ENCODE measurements at places on chromosomes 3 and 15.

DNA sequence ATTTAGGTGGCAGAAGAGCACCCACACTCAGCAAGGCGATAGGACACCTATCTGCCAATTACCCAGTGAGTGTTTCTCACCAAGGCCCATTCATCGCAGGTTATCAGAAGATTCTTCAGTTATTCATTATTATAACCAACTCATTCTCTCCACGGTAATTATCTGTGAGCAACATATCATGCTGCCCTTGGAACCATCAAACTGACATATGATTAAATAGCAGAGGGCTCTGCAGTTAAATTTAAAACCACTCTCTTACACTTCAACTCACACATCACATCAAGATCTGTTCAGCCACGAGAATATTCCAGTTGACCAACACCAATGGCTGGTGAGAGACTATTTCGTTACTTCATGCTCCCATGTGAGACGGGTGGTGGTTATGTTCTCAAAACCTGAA is 489.3 kb downstream of the ERC2 start:
- no peak for DNase-seq

- DNase-seq, result no peak
These were observed 21.7 kb upstream of the HACD2 start for GRCh38 chr3:123606527-123606926.

- no peak for DNase-seq
These were observed 405.9 kb downstream of the ROBO1 start for GRCh38 chr3:79361748-79362378.

DNA sequence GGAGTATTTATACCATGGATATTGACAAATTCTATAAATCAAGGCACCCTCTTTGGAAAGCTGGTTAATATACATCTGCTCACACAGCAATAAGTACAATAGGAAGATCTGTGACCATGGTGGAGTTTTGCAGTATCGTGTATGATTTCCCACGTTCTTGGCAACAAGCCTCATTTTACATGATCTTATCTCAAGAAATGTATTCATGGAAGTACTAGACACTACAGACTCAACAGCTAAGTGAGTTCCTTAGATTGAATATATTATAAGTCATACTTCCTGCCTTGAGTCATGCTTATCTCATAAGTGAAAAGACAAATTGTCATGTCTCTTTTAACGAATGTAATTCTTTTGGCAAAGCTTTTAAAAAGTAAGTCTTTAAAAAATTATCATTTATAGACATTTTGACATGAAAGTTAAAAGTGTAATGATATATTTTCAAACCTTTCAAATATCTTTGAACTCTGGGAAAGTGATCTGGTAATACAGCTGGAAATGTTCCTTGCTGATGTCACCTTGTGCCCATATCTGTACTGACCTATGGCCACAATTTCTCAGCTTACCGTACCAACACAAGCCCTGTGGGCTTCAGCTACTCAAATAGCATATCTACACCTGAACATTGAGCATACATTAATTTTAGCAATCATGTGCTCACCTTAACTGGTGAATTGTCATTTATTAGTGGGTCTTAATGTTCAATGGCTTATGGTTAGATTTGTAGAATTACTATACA is 130.3 kb upstream of the TMC3 start:
- no peak for DNase-seq

DNA sequence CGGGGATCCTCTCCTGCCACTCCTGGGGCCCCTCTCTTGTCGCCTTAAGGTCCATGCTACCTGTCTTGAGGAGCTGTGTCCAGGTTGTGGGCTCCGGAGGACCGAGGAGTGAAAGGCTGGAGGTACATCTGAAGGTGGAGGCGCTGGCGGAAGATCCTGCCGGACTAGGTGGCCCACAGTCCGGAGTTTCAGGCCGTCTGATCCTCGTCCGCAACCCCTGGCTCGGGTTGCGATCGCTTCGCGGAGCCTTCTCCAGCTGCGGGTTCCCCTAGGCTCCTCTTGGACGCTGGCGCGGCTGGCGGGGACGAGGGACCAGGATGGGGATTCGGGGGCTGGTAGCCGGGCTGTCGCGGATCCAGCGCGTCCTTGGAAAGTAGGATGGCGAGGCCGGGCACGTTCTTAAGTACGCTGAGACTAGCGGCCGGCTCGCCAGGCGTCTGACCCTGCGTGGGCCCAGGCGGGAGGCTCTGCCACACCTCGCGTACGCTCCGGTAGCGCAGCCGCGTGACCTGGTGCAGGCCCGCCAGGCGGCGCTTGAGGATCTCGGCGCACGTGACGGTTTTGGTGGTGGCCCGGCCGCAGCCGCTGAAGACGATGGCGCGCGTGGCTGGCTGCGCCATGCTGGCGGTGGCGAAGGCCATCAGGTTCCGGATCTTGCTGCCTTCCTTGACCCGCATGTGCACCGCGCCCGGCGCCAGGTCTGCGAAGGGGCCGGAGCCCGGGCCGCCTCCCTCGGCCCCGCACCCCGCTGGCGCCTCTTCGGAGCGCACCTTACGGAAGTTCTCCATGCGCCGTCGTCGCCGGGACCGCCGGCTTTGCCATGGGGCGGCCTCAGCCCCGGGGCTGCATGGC is 550 bp downstream of the RPP25 start:
- no peak for DNase-seq

DNA sequence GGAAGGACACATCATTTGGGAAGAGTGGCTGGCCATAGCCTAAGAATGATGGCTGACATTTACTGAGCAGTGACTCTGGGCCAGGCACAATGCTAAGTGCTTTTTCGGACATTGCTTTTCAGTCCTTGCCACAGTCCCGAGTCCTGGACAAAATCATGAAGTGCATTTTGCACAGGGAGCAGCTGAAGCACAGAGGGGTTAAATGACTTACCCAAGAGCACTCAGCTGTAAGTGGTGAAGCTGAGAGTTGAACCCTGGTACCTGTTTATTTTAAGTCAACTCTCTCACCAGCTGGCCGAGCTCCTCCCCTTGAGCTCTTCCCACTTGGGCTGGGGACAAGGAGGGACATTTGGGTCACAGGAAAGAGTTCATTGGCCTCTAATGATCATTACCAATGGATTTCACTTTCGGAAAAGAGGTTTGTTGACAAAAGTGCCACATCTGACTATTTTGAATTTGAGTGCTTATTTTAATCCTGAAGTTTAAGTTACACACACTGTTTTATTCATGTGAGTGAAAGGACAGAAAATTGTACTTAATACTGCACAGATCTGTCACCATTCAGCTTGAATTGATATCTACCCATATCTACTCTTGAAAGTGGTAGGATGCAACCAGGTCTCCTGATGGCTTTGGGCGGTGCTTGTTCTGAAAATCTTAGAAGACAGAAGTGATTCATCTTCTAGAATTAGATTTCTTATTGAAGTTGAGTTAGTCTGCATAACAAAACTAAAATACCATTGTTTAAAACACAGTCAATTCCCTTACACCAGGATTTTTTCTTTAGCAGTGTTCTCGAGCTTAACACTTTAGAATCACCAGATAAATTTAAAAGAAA is 368.7 kb upstream of the PROK2 start:
- DNase-seq, result no peak

- DNase-seq, result no peak
These were observed at the start of gene PTH1R for GRCh38 chr3:46877406-46878125. Gene PTH1R, plus strand, starts transcription at chr3:46877721. Its CDS starts 5,839 bp downstream, at chr3:46883560.

GRCh38 chr3:15654127-15654526 is 52.6 kb downstream of the BTD start:
- DNase-seq, result no peak

DNA sequence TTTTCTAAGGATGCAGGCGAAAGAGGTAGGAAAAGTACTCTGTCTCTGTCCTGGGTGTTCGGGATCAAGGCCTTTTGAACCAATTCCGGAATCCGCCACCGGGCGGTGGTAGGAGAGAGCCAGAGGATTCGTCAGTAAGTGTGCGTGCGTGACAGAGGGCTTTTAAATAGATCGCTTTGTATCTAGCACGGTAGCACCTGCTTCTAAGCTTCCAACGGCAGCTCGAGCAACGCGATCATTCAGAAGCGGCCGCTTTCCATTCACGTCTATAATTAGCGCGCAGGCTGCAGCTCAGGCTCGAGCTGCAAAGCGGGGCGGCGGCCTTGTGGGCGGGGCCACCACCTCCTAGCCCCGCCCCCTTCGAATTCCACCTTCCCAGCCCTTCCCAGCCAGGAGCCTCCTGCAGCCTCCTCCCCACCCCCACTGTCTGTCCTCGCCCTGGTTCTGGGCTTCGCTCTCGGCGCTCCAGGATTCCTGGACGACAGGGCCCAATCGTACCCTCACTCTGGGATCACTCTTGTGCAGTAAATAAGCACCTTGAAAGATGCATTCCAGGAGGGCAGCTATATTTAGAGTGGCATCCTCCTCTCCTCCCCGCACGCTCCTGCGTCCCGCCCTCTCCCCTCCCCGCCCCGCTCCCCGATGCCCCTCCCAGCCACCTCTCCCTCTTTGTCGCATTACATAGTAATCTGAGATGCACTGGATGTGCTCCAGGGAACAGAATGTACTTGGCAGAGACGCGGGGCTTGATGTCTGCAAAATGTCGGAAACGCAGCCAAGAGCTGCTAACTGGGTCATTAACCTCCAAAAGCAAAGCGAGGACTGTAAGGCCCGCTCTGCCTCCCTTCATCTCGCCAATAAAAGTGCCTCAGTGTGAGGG is 224.1 kb upstream of the TPRG1 start:
- DNase-seq, result no peak

DNA sequence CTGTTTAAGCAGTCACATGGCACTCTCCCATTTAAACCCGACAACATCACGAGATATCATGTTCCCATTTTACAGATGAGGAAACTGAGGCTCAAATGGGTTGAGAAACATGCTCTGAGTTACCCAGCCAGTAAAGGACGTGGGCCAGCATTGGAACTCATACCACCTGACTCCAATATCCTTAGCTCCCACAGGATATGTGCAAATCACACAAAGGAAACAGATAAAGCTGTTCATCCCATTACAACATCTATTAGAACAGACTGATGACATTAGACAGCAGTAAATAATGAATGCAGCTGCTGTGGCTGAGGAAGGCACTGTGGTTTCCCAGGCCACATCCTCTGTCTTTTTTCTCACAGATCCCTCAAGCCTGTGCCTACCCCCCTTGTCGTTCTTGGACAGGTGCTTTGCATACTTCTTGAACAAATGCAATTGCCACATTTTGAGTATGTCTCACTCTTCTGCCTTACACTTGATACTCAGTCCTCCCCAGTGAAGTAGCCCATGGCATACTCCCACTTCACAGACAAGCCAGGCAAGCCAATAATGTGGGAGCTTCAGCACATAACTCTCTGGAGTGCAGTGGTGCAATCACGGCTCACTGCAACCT is 17.7 kb downstream of the FRMD4B start:
- DNase-seq, result no peak

- no peak for DNase-seq
These were observed 347.0 kb downstream of the PTPRG start for GRCh38 chr3:61908382-61908781.

- DNase-seq, result no peak
These were observed 64.7 kb upstream of the NPHP3 start for GRCh38 chr3:132786890-132787289.

GRCh38 chr3:63869940-63870614 is 6.4 kb downstream of the ATXN7 start:
- no peak for DNase-seq

DNA sequence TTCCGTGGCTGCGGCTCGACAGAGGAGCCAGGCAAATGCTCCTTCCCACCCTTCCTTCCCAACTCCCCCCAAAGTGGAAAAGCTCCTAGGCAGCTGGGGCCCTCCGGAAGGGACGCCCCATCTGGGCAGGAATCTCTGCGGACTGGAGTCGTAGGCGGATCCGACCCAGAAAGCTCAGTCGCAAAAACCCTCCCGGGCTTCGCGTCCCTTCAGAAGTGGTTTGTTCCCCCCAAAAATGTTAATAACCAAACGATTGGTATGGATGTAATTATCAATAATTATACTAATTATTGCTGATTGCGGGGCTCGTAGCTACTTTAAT is 3.8 kb downstream of the RNU6-1 start:
- DNase-seq, result no peak

GRCh38 chr3:124860599-124860998 is 26.6 kb downstream of the ITGB5 start:
- no peak for DNase-seq

GRCh38 chr3:124780761-124781475 is 50.7 kb downstream of the UMPS start:
- DNase-seq, result no peak

- no peak for DNase-seq
These were observed 9.2 kb downstream of the FAM162A start for GRCh38 chr3:122392868-122393844.

DNA sequence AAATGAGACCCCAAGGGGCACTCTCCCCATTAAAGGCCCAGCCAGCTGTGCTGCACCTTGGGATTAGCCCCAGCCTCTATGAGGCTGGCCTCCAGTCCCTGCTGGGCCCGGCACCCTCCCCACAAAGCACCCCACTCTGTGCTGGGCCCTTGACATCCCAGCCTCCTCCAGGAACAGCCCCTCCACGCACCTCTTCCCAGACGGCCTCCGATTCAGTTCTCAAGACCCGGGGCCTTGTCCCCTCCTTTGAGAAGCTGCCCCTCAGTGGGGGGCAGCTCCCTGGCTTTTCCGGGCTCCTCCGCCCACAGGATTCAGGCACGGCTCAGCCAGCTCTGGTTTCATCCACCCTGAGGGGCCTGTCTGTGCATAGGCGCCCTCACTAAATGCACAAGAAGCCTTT is 144.1 kb downstream of the LRRK1 start:
- DNase-seq, result no peak

- DNase-seq, result no peak
These were observed 170.5 kb upstream of the UBE3A start for GRCh38 chr15:25609371-25609770.

- DNase-seq, result no peak
These were observed 8.2 kb downstream of the PRKCD start for GRCh38 chr3:53169045-53169831.

- DNase-seq, result no peak
These were observed 219.0 kb upstream of the ONECUT1 start for GRCh38 chr15:53009093-53009492.

Data from GOT3 (cell line).